AG09319 (cell line): ENCODE measurements at places on chromosomes 5 and 9.

- DNase-seq, result no peak
These were observed 454.2 kb downstream of the TLE4 start for GRCh38 chr9:80025796-80026520.

DNA sequence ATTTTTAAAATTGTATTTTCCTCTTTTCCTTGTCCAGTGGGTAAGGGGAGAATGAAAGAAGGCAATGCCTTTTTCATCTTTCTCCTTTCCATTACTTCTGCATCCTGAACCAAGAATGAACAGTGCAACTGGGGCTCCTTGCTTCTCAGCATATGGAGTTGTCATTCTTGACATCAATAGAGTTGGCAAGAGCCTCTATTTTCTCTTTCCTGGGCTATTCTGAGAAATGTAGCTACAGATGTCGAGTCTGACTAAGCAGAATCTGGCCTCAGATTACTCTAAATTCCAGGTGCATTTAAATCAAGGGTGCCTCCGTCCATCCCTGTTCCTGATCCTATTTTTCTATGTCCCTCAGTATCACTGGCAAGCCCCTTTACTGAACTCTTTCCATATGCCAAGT is 244.8 kb downstream of the GLIS3 start:
- no peak for DNase-seq

DNA sequence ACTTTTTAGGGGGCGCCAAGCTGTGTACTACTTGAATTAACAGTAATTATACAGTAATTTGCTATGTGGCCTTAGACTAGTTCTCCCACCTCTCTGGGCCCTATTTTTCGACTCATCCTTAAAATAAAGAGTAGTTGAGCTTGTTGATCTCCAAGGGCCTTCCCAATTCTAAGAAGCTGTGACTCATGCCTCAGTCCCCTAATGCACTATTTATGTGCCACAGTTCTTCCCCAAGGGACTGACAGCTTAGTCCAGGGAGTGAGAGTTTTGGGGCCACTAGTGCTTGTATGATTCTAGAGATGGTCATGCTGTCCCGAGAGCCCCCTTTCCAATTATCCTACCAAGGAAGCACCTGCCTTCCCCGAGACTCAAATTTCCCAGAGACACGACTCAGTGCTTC is 149.7 kb downstream of the PAPPA start:
- no peak for DNase-seq

DNA sequence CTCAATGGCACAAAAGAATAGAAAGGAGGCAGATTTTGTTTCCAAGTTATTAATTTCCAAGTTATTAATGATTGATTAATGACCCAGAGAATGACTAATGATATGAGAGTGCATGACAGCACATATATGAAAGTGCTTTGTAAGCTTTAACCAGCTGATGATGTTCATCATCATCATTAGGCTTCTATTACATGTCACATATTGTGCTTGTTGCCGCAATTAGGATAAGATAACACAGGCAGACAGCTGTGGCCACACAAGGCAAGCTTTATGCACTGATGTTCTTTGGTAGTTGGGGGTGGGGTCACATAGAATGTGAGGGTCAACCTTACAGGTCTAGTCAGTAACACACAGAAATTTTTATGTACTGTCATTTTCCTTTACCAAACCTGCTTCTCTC is 219.7 kb downstream of the TRPM3 start:
- no peak for DNase-seq

GRCh38 chr5:163508753-163509152 is 3.3 kb downstream of the MAT2B start:
- DNase-seq, result no peak

GRCh38 chr9:98109052-98109451 is 10.0 kb downstream of the TRIM14 start:
- DNase-seq, result no peak

DNA sequence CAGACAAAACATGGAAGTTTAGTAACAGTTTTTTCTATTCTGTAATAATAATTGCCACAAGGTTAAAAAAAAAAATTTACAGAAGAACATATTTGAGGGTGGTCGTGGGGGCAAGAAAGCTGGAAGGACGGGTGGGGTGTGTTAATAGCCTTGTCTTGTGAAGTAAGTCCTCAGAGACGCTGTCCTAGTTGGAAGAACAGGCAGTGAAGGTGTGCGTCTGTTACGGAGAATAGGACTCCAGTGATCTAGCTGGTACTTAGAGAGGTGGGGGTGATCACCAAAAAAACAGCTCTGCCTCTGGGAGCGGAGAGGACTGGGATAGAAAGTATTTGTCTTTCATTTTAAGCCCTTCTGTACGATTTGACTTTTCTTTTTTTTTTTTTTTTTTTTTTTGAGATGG is 17.7 kb downstream of the ABL1 start:
- no peak for DNase-seq

GRCh38 chr9:137464291-137464999 is 5.3 kb upstream of the NSMF start:
- DNase-seq, result no peak

- no peak for DNase-seq
These were observed 32.4 kb downstream of the INSL4 start for GRCh38 chr9:5263351-5264218.

GRCh38 chr5:125393221-125393815 is 646.9 kb upstream of the ZNF608 start:
- no peak for DNase-seq
